Fibroblast of pulmonary artery (primary cell): ENCODE measurements at places on chromosomes 6 and 20.

GRCh38 chr20:64015635-64016034 lies 20.3 kb upstream of the C20orf204 start:
- no peak for DNase-seq

DNA sequence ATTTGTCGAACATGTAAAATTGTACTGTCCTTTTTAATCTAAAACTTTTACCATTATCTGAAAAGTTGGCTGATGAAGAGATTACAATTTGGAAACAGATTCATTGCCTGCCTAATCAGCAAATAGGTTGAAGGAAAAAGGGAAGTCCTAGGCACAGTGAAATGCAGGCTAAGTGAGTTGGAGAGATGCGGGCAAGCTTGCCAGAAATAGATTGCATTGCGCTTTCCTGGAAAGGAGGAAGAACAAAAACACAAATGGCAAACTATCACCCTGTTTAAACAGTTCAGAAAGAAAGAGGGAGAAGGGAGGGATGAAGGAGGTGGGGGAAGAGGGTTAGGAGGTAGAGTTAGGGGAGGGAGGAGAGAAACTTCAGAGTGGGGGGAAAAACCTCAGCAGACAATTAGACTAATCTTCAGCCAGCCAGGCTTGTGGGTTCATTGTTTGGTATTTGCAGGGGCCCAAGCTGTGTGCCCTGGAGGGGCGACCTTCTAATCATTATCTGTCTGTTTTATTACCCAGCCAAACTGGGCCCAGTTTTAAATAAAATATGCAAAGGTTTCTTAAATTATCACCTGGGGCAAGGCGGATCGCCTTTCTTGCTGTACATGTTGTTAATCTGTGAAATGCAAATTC lies 465.2 kb downstream of the TFAP2B start:
- no peak for DNase-seq

DNA sequence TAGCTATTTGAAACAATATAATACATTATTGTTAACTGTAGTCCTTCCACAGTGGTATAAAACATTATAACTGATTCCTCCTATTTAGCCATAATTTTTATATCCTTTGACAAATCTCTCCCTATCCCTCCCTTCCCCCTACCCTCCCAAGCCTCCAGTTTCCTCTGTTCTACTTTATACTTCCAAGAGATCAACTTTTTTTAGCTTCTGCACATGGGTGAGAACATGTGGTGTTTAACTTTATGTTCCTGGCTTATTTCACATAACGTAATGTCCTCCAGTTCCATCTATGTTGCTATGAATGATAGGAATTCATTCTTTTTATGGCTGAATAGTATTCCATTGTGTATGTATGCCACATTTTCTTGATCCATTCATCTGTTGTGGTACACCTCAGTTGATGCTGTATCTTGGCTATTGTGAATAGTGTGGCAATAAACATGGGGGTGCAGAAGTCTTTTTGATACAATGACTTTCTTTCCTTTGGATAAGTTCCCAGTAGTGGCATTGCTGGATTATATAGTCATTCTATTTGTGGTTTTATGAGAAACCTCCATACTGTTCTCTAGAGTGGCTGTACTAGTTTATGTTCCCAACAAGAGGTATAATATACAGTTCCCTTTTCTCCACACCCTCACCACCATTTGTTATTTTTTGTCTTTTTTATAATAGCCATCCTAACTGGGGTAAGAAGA lies 205.0 kb downstream of the KCNQ5 start:
- peak; percentile 88 for DNase-seq

DNA sequence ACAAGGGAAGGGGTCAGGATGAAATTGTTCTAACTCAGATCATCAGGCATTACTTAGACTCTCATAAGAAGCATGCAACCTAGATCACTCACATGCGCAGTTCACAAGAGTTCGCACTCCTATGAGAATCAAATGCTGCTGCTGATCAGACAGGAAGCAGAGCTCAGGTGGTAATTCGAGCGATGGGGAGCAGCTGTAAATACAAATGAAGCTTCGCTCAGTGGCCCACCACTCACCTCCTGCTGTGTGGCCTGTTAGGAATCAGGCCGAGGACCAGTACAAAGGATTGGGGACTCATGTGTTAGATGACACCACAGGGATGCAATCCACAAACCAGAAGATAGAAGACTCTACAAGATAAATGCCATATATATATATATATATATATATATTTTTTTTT lies 31.5 kb upstream of the TOP1 start:
- no peak for DNase-seq

GRCh38 chr6:169575365-169575764 lies 126.5 kb downstream of the WDR27 start:
- no peak for DNase-seq
